Activated T-helper 17 cell treated with anti-CD3 and anti-CD28 coated beads, Interleukin-2, amount 50 U/mL, for 72 hours (primary cell): ENCODE measurements at places on chromosomes 16 and 17. TPM values are rescaled to one million over a fixed set of nuclear protein-coding genes. Genes with fewer than 3 reads are reported as not detected.
A peak's percentile ranks its signal among the peaks of the same experiment; 100 is the strongest.

Gene MT4
- total RNA-seq: not detected

- no peak for ATAC-seq
These were observed 583.4 kb upstream of the PSMD7 start for GRCh38 chr16:73713251-73713650.

- ATAC-seq: no peak
These were observed 601 bp upstream of the PRSS33 start for GRCh38 chr16:2787961-2788360.

GRCh38 chr16:64982581-64982980, 139.3 kb downstream of the CDH11 start:
- ATAC-seq: no peak

DNA sequence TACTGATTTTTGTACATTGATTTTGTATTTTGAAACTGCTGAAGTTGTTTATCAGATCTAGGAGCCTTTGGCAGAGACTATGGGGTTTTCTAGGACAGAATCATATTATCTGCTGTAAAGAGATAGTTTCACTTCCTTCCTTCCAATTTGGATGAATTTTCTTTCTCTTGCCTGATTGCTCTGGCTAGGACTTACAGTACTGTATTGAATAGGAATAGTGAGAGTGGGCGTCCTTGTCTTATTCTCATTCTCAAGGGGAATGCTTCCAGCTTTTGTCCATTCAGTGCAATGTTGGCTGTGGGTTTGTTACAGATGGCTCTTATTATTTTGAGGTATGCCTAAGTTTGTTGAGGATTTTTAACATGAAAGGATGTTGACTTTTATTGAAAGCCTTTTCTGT, 290.1 kb downstream of the MAP2K4 start:
- ATAC-seq: no peak

Gene KRT33B
- total RNA-seq: not detected

Gene COQ9
- 28.2 TPM for total RNA-seq

DNA sequence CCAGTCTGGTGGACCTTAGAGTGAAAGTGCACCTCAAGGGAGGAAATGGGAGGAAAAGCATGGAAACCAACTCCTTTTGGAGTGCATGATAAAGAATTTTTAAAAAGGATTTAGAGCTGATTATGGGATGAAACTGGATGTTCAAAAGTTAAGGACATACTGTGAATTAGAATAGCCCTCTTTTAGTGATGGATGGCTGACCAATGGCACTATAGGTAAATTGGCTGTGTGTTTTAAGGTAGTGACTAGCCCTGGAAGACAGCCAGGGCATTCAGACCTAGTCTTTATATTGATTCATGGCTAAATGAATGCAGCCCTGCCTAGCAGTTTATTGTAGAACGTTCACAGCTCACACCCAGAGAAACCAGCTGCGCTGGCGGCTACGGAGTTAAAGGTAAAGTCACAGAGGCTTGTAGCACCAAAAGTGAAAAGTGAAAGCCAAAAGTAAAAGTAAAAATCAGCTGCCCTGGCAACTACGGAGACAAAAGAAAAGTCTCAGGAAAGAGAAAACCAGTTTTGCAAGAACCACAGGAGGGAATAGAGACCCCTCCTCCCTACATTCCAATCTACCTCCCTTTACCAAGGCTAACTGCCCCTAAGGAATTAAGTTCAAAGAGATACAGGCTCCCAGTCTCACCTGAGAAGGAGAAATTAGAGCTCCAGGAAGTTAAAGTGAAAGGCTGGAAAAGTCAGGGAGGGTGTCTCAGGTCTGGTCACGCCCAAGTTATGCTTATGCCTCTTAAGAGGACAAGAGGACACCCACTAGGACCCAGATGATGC, 21.8 kb downstream of the ACSM1 start:
- ATAC-seq: peak; percentile 49

DNA sequence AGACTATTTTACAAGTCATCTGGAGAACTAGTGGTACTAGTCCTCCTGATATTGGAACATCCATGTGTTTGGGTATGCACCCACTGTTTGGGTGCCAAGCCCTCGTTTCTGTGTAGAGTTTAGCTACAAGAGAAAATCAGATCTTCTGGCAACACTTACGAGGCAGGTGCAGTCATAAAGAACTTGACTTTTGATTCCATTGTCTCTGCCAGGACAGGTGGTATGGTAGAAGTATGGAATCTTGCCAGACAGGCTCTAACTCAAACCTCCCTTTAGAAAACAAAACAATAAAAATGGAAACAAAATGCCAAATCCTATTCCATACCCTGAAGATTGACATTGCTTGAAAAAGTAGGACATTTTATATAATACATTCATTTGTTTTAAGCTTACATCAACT, 16.0 kb downstream of the RNF43 start:
- no peak for ATAC-seq

- no peak for ATAC-seq
These were observed 19.2 kb downstream of the LITAFD start for GRCh38 chr16:8901320-8901861.

- ATAC-seq: peak; percentile 61
These were observed 225.5 kb downstream of the STX8 start for GRCh38 chr17:9350080-9350479.
